AG04450 (cell line): ENCODE measurements at places on chromosomes 5 and 9.

DNA sequence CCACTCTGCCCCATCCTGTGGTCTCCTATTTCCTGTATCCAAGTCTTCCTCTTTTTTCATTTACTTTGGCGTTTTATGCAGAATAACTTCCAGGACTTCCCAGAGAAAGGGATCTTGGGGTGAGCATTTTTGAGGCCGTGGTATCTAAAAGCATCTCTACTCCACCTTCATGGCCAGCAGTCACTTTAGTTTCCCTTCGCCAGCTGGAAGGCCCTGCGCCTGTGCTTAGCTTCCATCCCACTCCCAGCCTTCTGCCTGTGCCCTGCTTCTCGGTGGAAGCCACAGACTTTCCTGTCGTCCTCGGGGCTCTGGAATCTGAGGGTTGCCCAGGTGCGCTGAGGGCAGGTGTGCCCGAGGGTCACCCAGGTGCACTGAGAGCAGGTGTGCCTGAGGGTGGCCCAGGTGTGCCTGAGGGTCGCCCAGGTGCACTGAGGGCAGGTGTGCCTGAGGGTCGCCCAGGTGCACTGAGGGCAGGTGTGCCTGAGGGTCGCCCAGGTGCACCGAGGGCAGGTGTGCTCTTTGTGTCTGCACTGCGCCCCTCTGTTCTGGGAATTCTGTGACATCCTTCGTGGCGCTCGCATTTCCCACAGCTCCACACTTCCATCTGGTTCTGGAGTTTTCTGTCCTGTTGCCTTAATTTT, 32.4 kb upstream of the LRRC14B start:
- DNase-seq = no peak

DNA sequence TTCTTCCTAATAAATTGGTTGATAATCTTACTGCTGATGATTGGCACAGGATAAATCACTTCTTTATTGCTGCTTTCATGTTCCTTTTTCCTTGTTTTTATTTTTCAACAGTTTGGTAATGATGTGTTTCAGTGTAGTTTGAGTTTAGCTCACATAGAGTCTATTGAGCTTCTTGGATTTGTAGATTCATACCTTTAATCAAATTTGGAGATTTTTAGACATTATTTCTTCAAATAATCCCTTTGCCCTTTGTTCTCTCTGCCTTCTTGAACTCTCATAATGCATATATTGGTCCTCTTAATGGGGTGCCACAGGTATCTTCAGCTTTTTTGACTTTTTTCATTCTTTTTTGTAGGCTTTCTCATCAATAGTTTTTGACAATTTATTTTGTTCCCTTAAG, 275.3 kb downstream of the TLE4 start:
- no peak for DNase-seq

DNA sequence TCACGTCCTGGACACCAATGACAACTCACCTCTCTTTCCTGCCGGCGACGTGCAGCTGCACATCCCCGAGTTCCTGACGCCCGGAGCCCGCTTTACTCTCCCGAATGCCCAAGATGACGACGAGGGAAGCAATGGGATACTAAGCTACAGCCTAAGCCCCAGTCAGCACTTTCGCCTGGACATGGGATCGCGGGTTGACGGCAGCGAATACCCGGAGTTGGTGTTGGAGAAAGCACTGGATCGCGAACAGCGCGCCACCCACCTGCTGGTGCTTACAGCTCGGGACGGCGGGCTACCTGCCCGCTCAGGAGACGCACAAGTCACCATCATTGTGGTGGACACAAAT, 1.1 kb downstream of the PCDHAC1 start:
- DNase-seq = no peak

DNA sequence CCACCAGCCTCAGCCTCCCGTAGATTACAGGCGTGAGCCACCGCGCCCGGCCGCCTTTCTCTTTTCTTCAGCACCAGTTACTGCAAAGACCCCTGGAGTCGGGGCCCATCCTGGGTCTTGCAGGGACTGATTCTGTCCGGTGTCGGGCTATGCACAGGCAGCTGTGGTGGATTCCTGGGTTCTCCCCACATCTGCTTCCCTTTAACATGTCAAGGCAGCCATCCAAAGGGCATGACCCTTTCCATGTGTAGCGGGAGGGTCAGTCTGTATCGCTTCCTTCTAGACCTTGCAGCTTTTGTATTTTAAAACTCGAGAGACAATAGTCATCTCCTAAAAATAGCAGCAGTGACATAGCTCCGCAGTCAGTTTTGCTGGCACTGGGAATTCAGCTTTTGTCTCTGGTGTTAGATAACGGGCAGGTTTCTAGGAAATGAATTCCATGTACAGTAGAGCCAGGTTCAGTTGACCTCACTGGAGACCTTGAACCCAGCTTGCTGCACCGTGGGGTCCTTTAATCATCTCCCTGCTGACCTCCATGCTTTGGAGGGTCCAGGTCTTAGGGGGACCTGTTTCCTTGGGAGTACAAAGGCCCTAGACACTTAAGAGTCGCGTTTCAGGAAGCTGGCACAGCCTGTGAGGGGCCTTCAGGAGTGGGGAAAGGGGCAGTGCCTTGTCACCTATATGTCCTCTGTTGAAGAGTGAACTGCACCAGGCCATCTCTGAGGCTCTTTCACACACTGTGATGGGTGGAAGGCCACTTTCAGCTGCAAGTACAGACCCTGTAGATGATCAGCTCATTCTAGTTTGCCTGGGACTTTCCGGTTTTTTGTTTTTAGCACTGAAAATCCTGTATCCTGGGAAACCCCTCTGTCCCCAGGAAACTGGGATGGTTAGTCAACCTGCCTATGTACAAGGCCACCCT, 13.8 kb downstream of the ANKRD33B start:
- no peak for DNase-seq

DNA sequence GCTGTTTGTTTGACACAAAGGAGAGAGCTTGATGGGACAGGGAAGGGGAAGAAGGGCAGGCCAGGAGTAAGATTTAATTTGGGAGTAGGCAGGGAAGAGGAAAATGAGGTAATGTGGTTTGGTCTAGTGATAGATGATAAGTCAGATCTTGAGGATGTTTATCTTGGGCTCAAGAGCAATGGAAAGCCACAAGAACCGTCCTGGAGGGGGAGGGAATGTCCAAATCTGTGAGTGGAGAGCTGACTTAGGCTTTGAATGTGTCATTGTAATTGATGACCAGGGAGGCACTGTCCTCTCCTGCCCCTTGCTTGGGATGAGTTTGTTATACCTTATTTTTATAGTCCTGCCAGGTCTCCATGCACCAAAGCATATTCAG, 37.5 kb downstream of the MAMDC2 start:
- no peak for DNase-seq

DNA sequence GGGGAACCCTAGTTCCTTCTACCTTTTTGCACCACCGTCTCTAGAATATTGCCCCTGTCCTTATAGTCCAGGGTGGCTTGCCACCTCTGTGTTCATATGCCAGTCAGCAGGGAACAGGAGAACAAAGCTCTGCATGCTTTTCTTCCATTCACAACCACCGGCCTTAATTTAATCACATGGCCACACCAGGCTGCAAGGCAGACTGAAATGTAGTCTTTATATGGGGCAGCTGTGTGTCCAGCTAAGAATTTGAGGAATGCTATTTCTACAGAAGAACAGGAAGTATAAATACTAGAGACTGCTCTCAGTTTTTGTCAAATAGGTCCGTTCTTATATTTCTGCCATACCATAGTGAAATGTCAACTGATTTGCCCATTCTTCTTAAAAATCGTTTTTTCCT, 5.8 kb downstream of the C5orf22 start:
- DNase-seq = peak; percentile 2

GRCh38 chr5:63125392-63125791, 546.8 kb downstream of the LRRC70 start:
- no peak for DNase-seq

DNA sequence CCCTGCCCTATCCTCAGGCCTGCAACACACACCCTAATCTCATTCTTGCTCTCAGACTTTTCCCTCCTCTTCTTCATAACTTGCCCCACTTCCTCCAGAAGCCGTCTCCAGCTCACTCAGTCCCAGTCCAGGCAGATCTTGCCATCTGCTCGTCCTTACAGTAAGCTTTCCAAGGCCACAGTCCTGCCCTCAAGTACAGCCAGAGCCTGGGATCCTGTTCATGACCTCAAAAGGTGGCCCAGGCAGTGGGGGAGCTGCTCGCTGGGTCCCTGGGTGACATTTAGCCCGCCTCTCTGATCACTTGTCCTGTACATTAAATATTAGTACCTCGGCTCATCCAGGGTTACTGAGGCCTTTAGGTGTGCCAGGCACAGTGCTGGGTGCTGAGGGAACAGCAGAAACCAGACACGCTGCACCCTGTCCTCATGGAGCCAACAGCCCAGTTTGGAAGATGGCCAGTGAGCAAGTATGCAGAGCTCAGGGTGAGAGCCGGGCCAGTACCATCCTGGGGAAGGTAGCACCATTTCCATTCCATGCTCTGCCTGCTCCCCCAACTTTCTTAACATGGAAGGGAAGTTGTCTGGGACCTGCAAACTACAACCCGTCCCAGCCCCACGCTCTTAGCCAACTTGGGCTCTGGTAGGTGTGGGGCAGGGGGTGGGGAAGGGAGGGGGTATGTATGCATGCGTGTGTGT, 100.4 kb downstream of the C5orf15 start:
- no peak for DNase-seq

- DNase-seq = no peak
Measured at GRCh38 chr9:122216138-122216797, 12.5 kb downstream of the LHX6 start.

- no peak for DNase-seq
Measured at GRCh38 chr9:68505681-68506409, 34.8 kb downstream of the TMEM252 start.

DNA sequence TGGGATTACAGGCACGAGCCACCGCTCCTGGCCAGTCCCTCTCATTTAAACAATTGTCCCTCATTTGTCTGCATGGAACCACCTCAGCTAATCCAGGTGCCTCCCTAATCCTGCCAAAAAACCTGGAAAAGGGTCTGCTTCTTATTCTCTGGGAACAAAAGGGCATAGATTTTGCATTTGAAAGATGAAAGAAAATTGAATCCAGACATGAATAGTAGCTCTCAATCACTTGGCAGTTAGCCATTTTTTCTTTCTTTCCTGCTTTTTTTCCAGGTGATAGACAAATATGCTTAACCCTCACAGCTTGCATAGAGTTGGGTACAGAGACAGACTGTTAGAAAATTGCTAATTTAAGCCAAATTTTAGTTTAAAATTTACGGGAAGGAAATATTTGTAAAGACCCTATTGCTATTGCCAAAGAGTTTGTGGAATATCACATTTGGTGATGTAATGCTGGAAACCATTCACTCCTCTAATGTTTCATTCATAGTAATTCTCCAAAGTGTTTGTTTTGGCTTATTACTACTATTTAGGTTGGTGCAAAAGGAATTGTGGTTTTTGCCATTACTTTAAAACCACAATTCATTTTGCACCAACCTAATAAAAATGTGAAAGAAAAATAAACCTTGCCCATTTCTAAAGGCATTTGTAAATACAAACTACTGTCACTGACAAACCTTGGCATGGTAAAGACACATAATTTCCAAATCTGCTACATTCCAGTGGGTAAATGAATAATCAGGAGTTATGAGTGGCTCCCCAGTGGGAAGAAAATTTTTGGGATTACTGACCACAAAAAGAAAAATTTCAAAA, 80.5 kb upstream of the JAK2 start:
- DNase-seq = peak; percentile 43

DNA sequence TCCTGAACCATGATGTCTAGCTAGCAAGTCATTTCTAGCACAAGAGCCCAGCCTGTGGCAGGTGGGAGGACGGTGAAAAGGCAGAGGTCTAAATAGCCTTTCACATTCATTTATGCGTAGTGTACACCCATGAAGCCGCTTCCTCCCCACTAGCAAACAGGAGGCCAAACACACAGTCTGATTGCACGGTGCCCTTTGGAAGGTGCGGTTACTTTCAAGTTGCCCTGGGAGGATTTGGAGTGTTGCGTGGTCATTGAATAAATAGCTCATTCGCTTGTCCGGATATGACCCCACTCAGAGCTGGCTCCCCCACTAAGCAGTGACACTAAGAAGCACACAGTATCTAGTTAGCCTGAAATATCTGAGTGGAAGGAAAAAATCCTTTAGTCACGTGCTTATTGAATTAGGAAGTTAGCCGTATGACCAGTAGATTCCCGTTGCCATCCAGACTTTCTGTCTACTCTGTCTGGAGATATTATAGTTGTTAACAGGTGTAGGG, 664 bp upstream of the ARSB start:
- peak; percentile 4 for DNase-seq

DNA sequence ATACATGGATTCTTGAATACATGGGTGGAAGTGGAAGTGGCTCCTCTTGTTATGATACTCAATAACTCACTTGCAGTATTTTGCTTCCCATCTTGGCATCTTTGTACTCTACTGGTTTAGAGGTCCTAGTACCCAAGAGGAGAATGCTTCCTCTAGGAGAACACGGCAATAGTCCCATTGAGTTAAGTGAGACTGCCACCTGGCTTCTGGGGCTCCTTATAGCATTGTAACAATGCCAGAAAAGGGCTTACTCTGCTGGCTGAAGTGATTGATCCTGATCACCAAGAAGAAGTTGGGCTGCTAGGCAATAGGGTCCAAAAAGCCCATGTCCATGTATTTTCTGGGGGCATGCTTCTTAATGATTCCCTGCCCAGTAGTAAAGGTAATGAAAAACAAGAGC, 627.6 kb upstream of the SGCD start:
- no peak for DNase-seq

DNA sequence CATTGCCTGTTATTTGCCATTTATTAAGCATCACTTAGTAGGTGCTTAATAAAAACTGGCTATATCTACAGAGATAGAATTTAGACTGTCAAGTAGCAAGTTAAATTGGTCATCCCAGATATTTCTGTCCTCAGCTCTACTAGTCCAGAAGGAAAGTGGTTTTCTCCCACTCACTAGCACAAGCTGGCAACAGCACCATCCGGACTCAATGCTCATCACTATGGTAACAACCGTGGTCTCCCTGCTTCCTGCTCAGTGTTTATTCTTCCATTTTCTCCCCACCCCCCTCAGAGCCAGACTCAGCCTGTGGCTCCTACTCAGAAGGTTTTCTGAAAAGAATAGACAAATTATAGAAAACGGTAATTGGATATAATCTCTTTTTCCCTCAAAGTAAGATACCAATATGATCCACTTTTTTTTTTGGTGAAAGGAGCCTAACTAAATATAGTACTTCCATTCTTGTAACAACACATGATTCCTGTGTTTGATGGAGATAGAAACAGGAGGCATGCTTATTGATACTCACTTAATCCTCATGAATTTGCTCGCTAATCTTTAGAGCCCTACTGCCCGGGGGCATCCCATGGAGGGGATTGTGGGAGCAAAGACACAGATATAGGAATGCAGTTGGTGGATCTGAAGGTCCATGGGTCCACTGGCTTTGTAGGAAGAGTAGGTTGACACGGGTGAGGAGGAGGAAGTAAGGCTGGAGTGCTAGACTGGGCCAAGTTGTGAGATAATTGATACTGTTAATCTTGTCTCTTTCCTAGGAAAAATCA, 191.4 kb downstream of the MAN2A1 start:
- no peak for DNase-seq

GRCh38 chr5:40288800-40289485, 390.8 kb upstream of the PTGER4 start:
- DNase-seq = no peak

- DNase-seq = no peak
Measured at GRCh38 chr9:135888766-135889394, 18.5 kb downstream of the CAMSAP1 start.

GRCh38 chr9:4137234-4137633, 162.6 kb downstream of the GLIS3 start:
- DNase-seq = peak; percentile 88
